ENCODE measurements at places on chromosomes 1 and 21.

DNA sequence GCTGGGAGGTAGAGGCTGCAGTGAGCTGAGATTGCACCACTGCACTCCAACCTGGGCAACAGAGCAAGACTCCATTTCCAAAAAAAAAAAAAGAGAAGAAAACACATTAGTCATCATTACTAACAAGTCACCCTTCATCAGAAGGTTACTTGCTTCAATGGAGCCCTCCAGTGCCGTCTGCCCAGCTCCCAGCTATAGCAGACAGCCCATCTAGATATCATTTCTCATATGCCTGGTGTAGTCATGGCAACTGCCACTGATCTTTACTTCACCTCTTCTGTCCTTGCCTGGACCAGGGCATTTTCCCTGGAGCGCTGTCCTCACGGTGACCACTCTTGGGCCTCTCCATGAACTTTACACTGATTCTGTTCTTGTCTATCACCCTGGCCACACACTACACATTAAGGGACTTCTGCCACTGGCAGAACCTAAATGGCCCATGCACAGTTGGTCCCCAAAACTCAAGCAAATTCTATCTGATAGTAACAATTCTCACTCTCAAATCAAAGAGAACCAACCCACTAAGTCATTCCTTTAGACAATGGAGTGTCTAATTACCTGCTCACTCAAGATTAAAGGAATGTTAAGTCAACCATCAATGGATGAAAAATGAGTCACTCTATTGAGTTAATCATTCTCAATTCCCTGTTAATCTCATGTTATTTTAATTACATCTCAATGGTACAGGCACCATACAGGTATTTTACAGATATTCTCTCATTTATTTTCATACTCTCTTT, 12.9 kb downstream of the GPA33 start:
- DNase-seq = no peak

- DNase-seq = no peak
Observed at GRCh38 chr1:31063631-31064030, 1.9 kb downstream of the PUM1 start.

GRCh38 chr1:227749916-227750710, 14.9 kb downstream of the SNAP47 start:
- DNase-seq = no peak

DNA sequence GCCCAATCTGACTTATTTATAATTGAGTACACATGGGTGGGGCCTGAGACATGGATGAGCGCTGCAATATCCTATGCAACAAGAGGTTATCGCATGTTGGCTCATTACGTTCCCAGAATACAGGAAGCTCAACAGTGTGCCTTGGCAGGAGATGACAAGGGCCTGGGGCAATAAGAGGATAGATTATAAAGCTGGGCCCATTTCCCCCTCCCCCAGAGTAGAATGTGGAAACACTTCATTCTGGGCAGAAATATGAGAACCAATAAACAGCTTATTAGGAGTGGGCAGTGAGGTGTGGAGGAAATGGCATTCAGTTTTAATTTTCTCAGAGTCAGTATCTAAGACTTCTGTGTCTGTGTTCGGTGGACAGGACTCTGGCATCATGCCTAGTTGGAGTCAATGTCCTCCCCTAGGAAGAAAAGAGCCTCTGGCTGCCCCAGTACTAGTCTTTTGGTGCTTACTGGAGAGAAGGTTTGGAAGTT, 92.8 kb downstream of the PIK3R3 start:
- DNase-seq = no peak

DNA sequence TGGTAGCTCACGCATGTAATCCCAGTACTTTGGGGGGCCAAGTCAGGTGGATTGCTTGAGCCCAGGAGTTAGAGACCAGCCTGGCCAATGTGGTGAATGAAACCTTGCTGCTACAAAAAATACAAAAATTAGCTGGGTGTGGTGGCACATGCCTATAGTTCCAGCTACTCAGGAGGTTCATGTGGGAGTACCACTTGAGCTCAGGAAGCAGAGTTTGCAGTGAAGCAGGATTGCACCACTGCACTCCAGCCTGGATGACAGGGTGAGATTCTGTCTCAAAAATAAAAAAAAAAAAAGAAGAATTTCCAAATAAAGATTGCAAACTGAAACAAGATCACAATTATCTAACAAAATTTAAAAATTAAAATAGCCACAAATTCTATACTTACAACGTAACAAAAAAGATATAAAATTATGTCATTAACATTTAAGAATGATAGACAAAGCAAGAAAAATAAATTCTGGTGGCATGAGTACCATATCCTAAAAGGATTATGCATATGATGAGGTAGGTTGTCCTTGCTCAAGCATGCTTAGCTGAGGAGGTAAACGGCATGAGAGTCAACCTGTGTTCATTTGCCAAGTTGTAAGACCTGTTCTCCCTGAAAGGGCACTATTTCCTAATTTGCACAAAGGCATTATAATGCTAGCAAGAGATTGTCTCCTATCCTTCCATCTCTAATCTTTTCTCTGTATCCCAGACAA, 20.2 kb downstream of the IPP start:
- DNase-seq = peak; percentile 17

GRCh38 chr1:27145934-27146354, 9.0 kb downstream of the SLC9A1 start:
- no peak for DNase-seq

- DNase-seq = no peak
Observed at GRCh38 chr21:46051821-46052675, 45.9 kb upstream of the COL6A2 start.

DNA sequence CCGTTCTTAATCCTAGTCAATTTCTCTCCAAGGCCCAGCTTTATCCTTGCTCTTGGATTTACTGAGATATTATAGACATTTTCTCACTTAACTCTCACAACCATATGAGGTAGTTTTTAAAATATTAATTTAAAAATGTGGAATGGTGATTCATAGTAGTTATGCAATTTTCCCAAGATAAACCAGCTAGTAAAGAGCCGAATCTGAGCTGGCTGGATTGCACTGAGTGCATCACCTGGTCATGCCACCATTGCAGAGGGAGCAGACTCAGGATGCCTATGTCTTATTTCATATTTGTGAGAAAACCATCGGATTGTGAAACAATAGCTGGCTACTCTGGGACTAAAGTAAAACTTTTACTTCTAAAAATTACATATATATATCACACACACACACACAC, 494.0 kb downstream of the KCNT2 start:
- no peak for DNase-seq

GRCh38 chr1:23999156-23999671, 19.1 kb upstream of the SRSF10 start:
- no peak for DNase-seq

DNA sequence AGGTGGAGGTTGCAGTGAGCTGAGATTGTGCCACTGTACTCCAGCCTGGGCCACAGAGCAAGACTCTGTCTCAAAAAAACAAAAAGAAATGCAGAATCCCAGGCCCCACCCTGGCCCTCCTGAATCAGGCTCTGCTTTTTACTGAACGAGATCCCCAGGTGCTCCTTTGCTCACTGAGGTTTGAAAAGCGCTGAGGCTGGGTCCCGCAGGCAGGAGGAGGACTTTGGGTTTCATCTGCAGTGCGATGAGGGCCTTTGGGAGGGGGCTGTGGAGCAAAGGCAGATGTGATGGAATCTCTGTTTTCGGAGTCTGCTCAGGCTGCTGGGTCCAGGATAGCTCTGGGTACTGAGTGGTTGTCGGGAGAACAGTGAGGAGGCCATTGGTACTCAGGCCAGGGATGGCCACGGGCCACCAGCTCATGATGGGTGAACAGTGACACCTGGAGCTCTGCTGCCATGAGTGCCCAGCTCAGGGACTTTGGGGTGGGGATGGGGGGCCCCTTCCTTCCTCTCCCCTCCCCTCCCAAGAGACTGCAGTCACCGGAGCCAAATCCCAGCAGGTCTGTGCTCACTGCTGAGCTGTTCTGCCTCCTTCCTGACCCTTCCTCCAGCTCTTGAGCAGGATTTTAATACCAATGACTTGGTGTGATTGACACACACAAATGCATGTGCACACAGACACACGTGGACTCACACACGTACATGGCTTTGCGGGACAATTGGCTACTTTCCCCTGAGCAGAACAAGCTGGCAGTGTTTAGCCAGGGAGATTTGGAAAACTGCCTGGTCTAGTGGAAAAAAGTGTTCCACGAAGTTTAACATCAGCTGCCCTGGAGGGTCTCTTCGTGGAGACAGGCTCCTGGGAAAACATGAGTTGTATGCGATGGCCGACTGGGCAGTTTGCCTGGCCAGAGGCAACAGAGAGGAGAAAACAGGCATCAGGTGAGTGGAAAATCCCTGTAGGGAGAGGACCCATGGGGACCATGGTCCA, 3.6 kb upstream of the DHRS3 start:
- DNase-seq = no peak

- no peak for DNase-seq
Observed at GRCh38 chr1:171788696-171789095, 7.2 kb downstream of the METTL13 start.

DNA sequence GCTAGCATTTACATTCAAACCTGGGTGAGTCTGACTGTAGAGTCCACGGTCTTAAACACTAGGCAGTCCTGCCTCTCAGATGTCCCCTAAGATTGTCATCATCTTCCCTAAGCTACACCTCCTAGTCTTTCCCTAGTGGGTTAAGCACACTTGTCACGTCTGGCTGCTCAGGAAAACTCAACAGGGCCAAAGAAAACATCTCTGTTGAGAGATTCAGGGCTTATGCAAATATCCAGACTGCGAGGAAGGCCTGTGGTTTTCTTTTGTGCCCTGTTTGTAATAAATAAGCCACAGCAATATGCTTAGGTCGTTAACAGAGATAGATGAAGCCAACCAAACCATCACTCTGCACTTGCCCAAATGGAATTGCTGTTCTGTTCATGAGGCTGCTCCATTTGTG, 472.6 kb upstream of the DEPDC1 start:
- DNase-seq = no peak

DNA sequence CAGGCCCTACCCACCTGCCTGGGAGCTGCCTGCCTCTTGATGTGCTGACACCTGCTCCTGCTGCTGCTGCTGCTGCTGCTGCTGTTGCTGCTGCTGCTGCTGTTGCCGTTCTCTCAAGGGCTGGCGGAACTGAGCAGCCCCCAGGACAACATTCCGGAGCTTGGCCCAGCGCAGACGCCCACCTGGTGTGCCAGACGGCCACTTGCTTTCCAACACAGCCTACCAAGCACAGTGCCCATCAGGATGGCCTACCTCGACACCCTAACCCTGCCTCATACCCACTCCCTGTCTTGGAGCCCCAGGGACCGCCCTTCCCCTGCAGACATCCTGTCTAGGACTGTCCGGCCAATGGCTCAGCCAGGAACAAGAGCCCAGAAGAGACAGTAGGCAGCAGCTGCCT, 11.8 kb downstream of the DENND4B start:
- DNase-seq = no peak

DNA sequence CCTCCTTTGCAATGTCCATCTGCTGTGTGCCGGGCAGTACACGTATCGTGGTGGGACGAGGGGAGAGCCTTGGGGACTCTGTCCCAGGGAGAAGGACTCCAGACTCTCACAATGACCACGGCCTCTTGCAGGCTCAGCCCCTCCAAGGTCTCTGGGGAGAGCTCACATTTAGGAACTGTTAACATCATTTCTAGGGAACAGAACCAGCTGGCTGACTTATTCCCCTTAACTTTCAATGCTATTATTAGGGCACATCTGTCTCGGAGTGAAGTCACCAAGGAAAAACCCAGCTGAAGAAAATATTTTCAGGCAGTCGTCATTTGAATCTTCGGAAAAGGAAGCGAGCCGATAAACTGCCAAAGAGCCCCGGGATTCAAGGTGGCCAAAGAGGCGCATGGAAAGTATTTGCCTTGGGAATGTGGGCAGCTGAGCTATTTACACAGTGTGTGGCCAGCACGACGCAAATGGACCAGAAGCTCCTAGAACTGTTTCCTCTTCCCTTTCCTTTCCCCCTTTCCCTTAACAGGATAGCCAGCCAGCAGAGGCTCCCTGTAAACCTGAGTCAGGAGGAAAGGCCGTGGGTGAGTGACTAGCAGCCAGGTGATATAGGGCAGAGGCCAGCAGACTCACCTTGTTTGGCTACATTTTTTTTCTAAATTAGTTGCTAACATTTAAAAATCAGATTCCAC, 74.5 kb downstream of the ITPKB start:
- DNase-seq = no peak

GRCh38 chr1:8831340-8831739, 13.9 kb upstream of the RERE start:
- no peak for DNase-seq

DNA sequence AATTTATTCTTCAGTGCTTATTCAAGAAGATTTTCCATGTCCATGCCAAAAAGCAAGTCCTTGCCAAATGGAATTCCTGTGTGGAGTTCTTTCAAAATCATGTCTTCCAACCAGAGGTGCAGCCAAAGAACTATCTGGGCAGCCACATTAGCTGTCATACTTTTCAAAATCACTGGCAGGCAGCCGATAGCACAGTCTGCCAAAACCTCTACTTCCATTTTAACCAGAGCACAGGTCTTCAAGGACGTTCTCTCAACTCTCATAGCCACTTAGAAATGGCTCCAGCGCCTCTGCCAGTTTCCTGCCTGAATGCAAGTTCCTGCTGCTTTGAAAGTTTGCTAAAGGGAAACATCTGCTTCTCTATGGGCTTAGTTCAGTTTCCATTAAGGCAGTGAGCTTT, 975.7 kb upstream of the ADGRL4 start:
- no peak for DNase-seq

GRCh38 chr1:85894651-85895050, 186.4 kb upstream of the ZNHIT6 start:
- DNase-seq = peak; percentile 7

GRCh38 chr1:92902406-92902744, 58.9 kb downstream of the DIPK1A start:
- DNase-seq = no peak

DNA sequence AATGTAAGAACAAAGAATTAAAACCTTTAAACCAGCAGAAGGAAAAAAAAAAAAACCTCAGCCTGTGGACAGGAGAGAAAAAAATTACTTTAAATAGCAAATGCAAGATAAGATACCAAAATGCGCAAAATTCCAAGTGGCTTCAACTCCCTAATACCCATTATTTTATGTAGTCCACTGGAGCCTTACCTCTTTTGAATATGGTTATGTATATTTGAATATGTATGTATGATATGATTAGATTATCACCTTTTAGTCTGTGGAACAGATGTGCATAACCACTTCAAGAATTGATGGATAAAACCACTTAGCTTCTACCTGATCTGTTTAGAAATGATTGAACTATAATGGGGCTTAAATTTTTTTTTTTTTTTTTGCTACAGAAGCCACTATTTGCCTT, 52.4 kb upstream of the C1orf115 start:
- no peak for DNase-seq

DNA sequence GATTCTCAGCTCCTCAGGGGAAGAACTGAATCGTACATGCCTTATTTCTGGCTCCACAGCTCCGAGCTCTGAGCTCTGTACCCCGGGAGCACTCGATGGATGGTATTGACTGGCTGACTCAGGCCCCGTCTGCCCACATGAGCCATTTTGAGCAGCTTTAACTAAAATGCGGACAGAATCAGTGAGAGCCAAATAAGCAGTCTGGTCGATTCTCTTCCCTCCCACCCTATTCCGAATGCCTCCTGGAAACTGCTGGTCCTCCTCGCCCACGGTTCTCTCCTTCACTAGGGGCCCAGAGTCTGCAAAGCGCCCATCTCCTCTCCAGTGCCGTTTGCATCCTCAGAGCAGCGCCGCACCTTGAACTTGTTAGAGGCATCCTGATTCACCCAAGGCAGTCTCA, 125.9 kb upstream of the IRF2BP2 start:
- no peak for DNase-seq

- DNase-seq = no peak
Observed at GRCh38 chr1:150365941-150366340, 2.0 kb downstream of the RPRD2 start.

GRCh38 chr1:7543718-7544090, 227.4 kb upstream of the VAMP3 start:
- DNase-seq = no peak

Measured in inflammatory macrophage treated with lipopolysaccharide for 1 hour (primary cell).